ENCODE measurements at places on chromosomes 12 and 14.

DNA sequence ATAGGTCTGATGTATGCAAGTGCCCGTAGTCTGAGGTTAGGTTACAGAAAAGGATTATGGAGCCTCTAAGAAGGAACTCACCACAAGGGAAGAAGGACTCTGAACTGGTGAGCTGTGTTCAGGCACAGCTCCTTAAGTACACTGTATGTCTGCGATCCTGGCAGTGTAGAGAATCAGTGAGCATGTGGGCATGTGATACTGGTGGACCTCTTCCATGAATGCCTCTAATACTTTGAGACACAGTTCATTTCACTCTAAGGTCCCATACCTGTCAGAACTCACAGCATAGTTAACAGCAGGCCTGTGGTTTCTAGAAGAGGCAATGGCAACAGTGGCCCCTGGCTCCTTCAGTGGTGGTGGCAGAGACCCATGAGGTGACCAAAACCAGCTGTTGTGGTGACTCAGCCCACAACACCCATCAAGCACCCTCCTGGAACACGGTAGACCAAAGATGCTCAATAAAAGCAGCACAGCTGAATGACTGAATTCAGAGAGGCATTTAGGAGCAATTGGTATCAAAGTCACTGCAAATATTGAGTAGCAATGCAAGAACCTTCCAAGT lies 6.9 kb upstream of the OR6J1 start:
- DNase-seq = no peak

DNA sequence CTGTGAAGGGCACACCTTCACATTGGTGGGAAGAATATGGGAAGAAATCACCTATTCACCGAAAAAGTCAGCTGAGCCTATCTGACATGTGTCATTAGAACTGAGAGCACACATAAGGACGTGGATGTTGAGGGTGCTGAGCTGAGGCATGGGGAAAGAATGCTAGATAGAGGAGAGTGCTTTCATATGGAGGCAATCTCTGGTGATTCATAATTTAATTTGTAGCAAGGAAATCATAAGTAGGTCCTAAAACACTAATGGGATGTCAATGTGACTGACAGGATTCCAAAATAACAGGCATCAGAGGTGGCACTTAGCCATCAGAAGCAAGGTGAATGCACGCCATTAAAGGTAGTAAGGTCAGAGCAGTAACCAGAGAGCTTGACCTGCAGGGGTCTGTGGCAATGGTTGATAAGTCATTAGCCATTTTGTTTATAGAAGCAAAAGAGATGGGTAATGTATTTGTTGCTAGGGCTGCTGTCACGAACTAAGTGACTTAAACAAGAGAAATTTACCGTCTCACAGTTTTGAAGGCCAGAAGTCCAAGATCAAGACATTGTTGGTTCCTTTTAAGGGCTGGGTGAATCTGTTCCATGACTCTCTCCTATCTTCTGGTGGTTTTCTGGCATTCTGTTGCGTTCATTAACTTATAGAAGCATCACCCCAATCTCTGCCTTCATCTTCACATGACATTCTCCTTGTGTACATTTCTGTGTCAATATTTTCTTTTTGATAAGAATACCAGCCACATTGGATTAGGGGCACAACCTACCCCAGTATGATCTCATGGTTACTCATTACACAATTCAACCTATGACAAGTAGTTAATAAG lies 69.3 kb downstream of the ANKS1B start:
- DNase-seq = peak; percentile 52

- no peak for DNase-seq
Measured at GRCh38 chr12:78081590-78082314, 251.1 kb downstream of the NAV3 start.

- DNase-seq = no peak
Measured at GRCh38 chr12:26000898-26001297, 42.4 kb downstream of the RASSF8 start.

DNA sequence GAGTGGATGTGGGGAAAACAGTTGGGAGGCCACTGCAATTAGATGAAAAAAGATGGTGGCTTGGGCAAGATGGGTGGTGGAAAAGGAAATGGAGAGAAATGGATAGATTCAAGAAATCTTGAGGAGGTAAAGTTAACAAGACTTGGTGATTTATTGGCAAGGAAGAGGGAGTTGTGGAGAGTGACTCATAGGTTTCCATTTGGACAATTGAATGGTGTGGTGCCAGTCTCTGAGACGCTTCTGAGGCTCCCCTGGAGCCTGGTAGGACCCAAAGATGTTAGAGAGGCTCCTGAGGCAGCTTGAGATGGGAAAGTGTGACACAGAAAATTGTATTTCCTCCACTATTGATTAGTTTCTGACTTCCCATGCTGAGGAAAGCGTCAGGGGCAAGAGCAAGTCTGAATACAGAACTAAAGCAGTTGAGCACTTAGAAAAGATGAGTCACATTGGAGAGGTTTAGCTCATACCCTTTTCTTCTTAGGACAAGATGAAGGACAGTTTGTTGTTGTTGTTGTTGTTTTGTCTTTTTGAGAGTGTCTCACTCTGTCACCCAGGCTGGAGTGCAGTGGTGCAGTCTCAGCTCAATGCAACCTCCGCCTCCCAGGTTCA lies 4.5 kb downstream of the PRPF40B start:
- DNase-seq = peak; percentile 66

GRCh38 chr12:48961331-48961730 lies 4.0 kb upstream of the ARF3 start:
- no peak for DNase-seq

GRCh38 chr12:56258068-56258819 lies at the start of gene ANKRD52:
Gene ANKRD52, minus strand, starts transcription at chr12:56258384. Its CDS starts 115 bp downstream, at chr12:56258269.
- peak; percentile 91 for DNase-seq

DNA sequence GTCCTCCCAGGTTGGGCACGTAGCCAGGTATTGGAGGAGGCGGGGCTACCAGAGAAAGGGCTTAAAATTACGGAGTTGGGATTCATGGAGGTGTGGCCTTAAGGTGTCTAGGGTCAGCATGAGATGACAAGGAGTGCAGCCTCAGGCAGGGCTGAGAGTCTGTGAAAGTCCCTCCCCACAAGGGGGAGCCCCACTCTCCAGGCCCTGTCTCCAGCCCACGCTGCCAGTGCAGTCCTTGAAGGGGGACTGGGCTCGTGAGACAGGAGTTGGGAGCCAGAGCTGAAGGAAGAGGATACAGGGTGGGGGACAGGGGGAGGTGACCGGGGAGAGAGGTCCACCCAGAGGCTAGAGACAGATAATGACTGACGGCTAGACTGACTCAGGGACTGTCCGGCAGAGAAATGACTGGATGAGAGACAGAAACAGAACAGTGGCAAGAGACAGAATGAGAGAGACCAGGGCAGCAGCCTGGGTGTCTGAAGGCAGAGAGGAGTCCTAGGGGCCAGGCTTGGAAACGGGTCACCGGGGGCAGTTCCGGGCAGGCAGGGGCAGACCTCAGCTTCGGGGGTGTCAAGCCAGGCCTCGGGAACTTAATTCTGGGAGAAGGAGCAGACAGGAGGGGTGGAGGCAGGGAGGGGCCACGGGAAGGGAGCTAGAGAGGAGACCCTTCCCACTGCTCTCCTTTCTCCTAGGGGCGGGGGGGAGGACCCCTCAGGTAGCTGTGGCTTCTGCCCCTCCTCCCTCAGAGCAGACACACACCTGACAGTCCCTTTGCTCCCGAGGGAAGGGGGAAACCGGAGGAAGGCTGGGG lies 970 bp downstream of the CDH24 start:
- peak; percentile 85 for DNase-seq

- no peak for DNase-seq
Measured at GRCh38 chr12:88223519-88223918, 81.4 kb downstream of the TMTC3 start.

- DNase-seq = no peak
Measured at GRCh38 chr14:100165376-100165775, 5.9 kb upstream of the DEGS2 start.

- DNase-seq = peak; percentile 47
Measured at GRCh38 chr12:122081697-122082221, 3.2 kb downstream of the MLXIP start.

DNA sequence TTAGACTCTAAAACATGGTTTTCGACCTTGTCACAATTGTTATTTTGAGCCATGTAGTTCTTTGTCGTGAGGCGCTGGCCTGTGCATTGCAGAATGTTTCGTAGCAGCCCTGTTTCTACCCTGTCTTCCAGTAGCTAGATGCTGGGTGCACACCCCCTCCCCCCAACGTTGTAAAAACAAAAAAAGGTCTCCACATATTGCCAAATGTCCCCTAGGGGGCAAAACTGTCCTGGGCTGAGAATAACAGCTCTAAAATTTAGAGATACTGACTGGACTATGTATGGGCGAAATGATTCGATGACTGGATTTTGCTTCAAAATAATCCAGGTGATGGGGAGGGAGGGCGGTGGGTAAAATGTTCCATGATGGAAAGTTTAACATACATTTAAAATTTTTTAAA lies 126.1 kb upstream of the FUT8 start:
- DNase-seq = no peak

- DNase-seq = peak; percentile 73
Measured at GRCh38 chr12:122080149-122081082, 1.9 kb downstream of the MLXIP start.

DNA sequence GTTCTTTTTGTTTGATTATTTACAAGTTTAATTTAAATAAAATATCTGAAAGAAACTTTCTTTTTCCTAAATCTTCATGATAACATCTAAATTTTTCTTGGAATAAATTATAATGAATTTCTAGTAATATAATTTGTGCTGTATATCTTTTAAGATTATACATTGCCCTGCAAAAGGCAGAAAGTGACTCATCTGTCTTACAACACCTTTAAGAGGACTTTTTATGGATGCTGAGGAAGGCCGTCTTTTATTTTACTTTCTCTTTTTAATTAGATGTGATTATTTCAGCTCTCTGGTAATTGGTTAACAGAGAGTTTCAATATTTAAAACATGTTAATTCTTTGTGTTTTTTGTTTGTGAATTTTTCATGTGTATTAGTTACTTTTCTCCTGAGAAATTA lies 598.4 kb downstream of the RPL10L start:
- no peak for DNase-seq

GRCh38 chr14:42869681-42870080 lies 1263.0 kb downstream of the LRFN5 start:
- DNase-seq = no peak
